ENCODE measurements at places on chromosomes 7 and 10.

GRCh38 chr10:86970162-86970981, 2.1 kb downstream of the ADIRF start:
- DNase-seq = no peak

DNA sequence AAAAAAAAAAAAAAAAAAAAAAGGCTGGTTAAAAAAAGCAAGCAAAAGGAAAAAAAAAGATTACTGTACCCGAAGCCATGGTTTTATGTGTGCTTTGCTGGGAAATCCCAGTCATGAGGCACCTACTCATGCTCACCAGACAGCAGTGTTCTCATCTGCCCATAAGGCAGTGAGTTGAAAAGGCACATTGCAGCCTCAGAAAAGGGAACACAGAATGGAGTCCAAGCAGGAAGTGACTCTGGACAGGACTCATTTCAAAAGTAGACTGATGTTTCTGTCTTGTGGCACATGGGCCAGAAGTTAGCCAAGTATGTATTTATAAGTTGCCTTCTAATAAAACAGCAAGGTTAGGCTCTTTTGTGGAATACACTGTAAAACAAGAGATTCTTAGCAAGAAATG, 40.2 kb downstream of the PDSS1 start:
- DNase-seq = no peak

GRCh38 chr7:39816462-39817060, 133.5 kb upstream of the CDK13 start:
- no peak for DNase-seq

DNA sequence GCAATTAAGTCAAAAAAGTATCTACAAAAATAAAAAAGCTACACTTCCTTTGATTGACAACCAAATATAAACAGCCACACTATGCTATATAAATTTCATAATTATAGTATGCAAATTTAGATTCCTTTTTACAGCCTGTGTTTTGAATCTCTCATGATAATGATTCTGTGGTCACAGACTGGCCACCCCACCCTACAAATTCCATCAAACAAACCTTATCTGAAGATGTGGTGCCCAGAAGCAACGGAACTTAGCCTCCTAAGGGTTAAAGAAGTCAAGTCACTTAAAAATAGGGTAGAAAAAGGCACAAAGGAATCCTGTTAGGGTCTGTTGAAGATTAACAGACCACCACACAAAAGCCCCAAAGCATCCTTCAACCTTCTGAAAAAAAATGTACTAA, 351.8 kb downstream of the INHBA start:
- no peak for DNase-seq

DNA sequence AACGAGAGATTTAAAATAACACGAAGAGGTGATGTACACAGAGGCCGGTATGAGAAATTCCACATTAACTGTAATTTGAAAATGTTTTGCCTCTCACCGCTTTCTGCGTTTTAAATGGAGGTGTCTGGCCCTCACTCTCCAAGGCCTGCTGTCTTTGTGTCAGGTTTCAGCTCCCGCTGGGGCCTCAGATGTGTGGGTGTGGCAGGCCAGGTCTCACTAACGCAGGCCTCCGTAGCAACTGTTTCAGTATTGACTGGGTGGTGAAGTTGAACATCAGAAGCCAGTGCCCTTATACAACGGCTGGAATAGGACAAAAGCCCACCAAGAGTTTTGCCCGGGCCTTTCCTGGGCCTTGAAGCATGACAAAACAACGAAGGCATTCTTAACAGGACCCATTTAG, 303.1 kb downstream of the ADARB2 start:
- no peak for DNase-seq

DNA sequence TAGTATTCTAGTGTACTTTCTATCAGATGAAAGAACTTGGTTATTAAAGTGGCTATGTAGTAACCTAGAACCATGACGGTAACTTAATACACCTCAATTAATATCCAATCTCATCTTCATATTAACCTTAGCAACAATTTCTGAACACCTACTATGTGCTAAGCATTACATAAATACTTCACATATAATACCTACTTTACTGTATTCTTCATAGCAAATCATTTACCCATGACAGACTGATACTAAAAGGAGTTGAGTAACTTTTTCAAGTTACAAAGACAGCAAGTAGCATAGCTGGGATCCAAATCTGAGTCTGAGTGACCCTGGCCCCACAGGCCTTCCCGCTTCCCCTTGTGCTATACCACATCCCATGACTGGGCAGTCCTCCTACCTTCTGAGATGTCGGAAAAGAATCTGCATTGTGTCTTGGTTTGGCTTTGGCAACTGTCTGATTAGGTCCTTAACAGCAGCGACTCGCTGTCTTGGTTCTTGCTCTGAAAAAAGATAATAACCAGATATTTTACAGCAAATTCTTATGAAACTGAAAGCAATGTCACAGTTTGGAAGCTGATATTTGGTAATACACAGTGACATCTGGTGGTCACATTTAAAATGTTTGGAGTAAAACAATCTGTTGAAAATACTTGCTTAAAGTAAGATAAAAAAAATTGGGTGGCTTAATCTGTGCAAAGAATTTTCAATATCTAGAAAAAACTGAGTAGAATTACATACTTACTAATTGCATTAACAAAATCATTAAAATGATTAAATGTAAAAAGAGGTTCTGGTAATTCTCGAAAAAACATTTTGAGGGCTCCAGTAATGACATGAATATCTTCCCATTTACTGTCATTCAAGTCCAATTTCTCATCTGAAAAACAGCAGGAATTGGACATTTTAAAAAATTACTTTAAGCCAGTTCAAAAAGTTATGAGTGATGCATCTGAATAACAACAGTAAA, 120.1 kb downstream of the ARHGAP12 start:
- DNase-seq = peak; percentile 2

GRCh38 chr10:11104772-11105675, 87.4 kb downstream of the CELF2 start:
- DNase-seq = no peak

GRCh38 chr7:25171071-25171470, 46.0 kb upstream of the CYCS start:
- DNase-seq = no peak

- DNase-seq = no peak
These were observed 252.2 kb upstream of the HABP2 start for GRCh38 chr10:113300617-113301016.

DNA sequence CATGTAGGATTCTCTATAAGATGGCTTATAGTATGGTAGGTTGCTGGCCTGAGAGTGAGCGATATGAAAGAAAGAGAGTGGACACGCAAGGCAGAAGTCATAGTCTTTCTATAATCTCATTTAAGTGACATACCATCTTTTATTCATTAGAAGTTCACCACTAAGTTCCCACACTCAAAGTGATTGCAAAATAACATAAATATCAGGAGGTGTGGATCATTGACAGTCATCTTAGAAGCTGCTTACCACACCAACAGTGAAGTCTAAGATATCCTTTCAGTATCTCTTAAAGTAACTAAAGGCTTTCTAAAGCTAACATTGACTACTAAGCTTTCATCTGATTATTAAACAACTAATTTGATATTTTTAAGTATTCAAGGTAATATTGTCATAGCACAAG, 36.9 kb upstream of the GNAI1 start:
- DNase-seq = no peak

- DNase-seq = no peak
These were observed 9.6 kb downstream of the TPK1 start for GRCh38 chr7:144826208-144826607.

DNA sequence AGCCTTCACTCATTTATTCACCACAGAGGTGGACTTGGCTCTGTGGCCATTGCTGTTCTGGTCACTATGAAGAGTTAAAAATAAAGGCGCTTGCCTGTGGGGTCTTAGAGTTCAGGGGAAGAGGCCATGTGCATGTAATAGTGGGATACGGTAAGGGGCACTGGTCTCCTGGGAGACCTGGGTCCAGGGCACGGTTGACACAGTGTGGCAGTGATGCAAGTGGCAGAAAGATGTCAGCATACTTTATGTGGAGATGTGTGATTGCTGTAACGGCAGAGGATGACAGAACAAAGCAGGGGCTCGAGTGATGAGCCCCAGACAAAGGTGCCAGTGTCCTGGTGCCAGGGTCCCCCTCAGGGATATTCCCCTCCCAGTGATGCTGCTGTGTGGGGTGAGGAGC, 8.6 kb downstream of the ZSCAN25 start:
- DNase-seq = no peak

GRCh38 chr10:103859161-103860086, 4.0 kb upstream of the SH3PXD2A start:
- DNase-seq = peak; percentile 27

GRCh38 chr7:113639221-113639620, 279.6 kb downstream of the PPP1R3A start:
- no peak for DNase-seq

DNA sequence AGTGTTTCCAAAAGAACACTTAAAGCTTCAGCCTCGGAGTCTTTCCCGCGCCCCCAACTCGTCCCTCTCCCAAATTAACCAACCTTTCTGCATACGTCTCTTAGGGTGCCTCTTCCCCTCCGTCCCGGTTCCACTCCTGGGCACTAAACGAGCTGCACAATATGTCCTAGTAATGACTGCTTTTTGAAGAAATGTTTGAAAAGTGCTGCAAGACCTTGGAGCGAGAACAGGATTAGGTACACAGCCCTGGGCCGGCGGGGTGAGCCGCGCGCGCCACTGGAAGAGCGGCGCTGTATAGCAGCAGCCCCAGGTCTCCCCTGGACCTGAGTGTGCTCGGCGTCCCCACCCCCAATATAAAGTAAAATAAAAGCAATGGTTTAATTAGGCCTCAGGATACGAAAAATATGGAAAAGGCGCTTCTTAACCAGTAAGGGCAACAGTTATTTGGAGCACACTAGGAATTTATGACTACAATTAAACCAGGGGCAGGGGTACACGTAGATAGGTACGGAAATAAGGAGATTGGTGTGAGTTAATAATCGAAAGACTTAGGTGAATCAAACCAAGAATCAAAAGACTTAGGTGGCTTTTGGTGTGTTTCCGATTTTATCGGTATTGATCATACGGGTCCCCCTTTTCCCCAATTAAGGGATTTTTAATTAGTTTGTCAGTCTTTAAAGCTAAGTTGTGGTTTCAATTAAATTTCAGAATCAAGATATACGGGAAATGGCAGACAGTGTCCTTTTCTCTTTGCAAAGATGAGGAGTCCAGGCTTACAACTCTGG, 1.9 kb downstream of the TET1 start:
- no peak for DNase-seq

GRCh38 chr7:22726907-22727713, at the start of gene IL6:
Gene IL6 (plus strand): TSS chr7:22727200. CDS start chr7:22727263, 63 bp downstream.
- DNase-seq = no peak

GRCh38 chr10:63703740-63704345, 182.6 kb downstream of the REEP3 start:
- no peak for DNase-seq

GRCh38 chr10:37488792-37489657, 363.6 kb downstream of the ANKRD30A start:
- no peak for DNase-seq

DNA sequence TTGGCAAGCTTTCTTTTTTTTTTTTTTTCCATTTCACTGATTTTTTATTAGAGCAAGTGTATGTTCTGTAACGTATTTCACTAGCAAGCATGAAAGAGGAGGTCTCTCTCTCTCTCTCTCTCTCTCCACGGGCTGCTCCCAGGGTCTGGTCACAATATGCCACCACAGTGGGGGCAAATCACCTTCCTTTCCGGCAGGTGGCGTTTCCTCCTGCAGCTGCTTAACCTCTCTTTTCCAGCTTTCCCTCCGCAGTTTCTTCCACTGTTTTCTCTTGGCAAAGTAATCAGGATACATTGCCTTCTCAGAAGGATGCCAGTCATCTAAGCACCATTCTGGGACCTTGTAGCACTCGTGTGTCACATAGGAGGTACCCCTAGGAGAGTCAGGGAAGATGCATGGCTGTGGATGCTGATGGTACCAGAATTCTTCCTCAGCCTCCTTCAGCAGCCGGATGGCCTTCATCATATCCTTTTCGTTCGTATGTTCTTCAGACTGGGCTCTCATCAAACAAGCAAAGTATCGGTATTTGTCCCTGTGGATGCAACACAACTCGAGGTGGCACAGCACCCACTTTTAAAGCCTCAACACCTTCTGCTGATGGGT, 197.3 kb upstream of the PODXL start:
- no peak for DNase-seq

DNA sequence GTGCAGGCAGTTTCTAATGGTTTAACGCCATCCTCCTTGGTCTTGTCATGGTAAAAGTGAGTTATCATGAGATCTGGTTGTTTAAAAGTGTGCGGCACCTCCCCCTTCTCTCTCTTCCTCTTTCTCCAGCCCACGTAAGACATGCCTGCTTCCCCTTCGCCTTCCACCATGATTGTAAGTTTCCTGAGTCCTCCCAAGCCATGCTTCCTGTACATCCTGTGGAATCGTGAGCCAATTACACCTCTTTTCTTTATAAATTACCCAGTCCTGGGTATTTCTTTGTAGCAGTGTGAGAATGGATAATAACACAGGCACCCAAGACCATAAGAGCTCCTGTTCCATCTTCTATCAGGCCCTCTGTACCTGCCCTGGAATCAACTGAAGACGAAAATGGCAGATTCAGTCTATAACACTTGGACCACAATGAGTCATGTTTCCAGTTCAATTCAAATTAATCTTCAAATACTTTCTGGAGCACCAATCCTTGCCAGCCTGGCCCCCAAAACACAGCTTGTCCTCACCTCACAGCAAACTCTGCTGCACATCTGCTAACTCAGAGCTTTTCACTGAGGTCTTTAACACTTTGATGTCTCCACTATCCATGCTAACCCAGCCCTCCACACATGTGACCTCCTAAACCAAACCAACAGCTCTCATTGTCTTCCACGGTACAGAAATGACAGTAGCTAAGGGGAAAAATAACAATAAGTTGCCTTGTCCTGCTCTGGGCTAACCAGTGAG, 73.2 kb downstream of the SFMBT2 start:
- DNase-seq = no peak

DNA sequence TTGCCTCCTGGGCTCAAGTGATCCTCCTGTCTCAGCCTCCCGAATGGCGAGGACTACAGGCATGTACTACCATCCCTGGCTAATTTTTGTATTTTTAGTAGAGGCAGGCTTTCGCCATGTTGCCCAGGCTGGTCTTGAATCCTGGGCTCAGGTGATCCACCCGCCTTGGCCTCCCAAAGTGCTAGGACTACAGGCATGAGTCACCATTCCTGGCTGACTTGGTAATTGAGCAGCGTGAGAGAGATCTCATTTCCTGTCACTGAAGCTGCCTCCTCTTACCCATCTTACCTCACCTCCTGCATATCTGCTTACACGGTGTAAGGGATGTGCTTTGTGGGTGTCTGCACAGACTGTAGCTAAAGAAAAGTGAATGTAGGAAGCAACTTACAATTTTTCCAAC, 9.7 kb downstream of the IFIT3 start:
- no peak for DNase-seq

Data from activated CD4-positive, alpha-beta T cell treated with anti-CD3 and anti-CD28 coated beads, Interleukin-2, amount 50 U/mL, for 24 hours (primary cell).